ENCODE measurements at places on chromosomes 7 and 10.

GRCh38 chr7:1922071-1922869 lies 252.2 kb downstream of the ELFN1 start:
- DNase-seq = no peak

GRCh38 chr10:12958546-12959110 lies 42.9 kb downstream of the CCDC3 start:
- DNase-seq = no peak

DNA sequence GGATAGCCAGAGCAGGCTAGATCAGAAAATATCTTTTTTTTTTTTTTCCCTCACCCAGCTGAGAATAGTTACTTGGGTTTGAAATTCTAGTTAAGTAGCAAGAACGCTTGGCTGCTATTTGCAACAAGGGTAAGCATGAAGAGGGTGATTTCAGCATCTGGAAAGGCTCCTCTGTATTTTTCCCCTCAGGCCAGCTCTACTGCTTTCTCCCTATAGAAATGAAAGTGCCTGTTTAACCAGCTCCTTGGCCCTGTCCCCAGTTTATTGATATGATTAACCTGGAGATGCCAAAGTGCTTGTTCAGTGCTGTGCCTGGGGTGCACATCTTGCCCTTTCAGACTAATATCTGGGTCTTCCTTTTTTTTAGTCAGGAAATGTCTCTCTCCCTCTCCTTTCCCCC lies 37.1 kb downstream of the AP3M1 start:
- no peak for DNase-seq

DNA sequence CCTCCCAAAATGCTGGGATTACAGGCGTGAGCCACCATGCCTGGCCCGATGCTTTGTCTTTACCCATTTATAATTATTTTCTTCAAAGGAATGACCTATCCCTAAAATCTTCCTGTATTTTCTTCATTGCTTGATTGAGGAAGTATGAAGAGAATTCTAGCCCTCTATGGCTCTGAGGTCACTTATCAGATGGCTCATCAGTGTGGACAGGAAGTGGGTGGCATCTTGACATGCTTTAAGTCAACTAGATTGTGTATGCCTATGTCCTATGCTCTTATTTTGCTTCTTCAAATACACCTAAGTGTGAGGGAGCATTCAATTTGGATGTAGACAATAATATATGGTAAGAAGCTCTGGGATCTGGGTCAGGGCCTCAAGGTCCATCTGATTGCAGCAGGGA lies 1020.5 kb downstream of the LRMDA start:
- no peak for DNase-seq

- DNase-seq = no peak
Measured at GRCh38 chr10:55979203-55979602, 381.9 kb downstream of the ZWINT start.

DNA sequence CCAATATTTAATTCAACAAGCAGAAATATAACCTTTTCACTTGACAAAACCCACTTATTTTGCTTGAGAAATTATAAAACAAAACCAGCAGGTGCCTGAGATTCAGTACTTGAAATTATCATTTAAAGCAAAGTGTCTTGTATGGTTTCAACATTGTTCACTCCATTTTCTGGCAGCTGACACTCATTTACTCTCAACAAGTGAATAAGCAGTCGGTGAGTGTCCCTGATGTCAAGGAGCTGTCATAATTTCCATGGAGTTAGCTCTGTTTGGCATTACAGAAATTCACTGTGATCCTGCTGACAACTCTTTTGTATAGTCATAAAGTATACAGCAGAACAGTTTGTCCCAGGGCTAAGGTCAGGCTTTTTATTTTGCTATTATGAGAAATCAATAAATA lies 490.0 kb downstream of the CNTNAP2 start:
- DNase-seq = no peak

DNA sequence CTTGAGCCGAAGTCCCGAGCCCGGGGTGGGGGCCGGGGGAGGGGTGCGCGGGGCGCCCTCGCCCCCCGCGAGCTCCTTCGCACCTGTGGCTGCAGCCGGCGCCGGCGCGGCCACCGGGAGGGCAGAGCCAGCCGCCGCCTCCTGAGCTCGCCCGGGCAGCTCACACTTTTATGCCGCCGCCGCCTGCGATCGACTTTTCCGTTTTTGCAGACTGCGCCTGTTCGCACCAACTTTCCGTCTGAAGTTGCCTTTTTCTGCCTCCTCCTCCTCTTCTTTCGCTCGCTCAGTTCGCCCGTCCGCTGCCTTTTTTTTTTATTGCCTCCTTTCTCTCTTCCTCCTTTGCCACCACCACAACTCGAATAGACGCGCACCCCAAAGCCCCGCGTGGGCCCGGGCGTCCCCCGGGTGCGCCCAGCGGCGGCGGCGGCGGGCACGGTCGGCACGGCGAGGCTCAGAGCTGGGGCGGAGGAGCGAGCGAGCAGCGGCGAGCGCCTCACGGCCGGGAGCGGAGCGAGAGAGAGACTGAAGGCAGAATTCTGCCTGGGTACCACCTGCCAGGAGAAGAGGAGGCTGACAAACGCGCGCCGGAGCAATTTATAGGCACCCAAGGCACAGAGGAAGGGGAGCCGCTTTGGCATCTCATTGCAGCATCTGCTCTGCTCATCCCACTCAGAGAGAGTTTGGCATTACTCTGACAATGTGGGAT lies at the start of gene C1QL3:
Gene C1QL3 (minus strand): TSS at position 569 of the 706 bp plus-strand sequence. CDS start 814 bp downstream, outside the sequence.
- DNase-seq = peak; percentile 61

- no peak for DNase-seq
Measured at GRCh38 chr7:23765943-23766342, 55.9 kb downstream of the STK31 start.
